ENCODE measurements at places on chromosomes 16 and 17.

- DNase-seq, result peak; percentile 59
Measured at GRCh38 chr17:14813649-14814370, 451.3 kb downstream of the PMP22 start.

DNA sequence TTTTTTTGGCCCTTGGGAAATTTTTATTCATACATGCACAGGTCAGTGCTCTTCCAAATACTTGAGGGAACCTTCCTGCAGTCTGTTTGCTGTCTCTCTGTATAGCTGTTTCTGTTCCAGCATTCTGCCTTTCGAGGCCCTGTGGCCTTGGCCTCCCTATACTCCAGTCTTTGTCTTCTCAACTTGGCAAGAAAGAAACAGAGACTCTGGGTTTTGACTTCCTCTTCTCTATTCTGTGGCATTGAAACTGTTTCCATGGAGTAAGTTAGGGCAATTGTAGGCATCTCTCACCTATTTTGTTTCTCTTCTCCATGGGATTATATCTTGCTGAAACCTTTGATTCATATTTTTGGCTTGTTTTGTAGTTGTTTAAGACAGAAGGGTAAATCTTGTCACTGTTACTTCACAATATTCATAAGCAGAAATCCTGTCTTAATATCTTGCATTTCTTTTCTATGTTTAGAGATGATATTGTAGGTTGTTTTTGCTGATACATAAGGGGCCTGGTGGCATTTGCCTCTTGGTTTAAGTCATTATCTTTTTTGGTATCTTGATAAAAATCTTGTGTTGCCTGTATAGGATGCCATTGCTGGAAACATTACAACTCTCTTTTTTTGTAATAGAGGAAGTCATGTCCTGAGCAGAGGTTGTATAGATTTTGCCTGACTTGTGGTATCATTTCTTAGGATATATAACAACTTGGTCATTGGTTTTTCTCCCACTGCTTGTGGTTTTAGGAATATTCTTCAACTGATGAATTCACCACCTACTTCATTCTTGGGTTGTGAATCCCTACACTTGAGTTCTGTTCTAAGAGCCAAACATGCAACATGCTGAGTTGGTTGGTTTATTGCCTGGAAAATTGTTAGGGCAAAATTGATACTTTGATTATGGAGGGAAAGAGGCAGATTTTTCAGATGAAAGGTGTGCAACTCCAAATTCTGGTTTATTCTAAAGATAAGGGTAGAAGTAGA is 168.6 kb downstream of the FTO start:
- DNase-seq, result no peak

GRCh38 chr16:50195756-50196155 is 42.6 kb downstream of the TENT4B start:
- no peak for DNase-seq

DNA sequence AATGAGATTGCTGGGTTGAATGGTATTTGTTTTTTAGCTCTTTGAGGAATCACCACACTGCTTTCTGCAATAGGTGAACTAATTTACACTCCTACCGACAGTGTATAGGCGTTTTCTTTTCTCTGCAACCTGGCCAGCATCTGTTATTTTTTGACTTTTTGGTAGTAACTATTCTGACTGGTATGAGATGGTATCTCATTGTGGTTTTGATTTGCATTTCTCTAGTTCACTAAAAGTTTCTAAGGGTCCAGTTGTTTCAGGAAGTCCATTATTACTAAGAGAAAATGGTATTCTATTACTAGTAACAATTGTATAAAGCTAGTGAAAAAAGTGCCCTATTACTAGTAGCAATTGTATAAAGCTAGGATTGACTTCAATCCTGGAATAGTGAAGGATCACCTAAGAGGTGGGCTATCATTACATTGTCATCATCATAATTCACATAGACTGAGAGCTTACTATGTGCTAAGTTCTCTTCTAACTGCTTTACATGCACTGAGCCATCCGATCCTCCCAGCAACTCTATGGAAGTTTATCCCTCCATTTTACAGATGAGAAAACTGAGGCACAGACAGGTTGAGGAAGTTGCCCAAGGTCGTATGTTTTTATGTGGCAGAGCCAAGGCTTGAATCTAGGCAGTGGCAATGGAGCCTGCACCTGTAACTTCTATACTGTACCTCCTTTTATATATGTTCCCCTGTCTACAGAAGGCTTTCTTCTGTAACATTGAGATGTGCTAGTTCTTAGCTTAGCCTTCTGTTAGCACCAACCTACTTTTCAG is 13.4 kb upstream of the SMIM36 start:
- DNase-seq, result no peak

DNA sequence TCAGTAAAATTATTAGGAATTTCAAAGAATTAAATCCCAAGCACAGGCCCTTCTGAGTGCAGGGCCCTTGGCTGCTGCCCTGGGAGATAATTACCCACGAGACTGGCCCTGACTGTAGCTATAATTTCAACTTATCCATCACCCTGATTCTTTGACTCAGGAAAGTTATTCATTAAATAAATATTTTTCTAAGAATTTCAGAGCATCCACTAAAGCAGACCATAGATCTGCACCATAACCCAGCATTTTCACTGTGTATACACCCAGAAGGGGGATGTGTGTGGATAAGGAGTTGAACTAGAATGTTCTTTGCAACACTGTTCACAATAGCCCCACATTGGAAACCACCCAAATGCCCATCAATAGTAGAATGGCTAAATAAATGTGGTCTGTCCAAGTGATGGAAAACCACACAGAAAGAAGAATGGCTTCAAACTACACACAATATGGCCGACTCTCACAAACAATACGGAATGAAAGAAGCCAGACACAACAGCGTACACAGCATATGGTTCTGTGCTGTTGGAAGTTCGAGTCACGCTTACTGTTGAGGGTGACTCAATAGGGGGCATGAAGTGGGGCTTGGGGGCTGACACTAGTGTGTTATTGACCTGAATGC is 33.9 kb upstream of the MEAK7 start:
- no peak for DNase-seq

DNA sequence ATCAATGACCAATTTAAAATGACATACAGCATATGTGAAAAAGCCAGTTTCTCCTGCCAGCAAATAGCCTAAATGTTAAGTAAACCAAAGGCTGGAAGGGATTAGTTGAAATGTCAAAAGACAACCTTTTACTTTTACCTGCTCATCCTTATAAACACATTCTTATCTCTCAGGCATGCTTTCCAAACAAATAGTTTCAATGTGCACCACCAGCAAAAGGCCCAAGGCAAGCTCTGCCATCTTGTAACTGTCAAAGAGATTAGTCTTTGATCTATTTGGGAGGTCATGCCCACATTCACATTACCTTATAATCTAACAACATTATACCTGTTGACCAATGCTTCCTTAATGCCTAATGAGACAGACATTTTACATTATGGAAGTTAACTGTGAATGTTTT is 132.2 kb upstream of the NACA2 start:
- no peak for DNase-seq

GRCh38 chr17:8994319-8994718 is 27.0 kb upstream of the NTN1 start:
- DNase-seq, result peak; percentile 62

DNA sequence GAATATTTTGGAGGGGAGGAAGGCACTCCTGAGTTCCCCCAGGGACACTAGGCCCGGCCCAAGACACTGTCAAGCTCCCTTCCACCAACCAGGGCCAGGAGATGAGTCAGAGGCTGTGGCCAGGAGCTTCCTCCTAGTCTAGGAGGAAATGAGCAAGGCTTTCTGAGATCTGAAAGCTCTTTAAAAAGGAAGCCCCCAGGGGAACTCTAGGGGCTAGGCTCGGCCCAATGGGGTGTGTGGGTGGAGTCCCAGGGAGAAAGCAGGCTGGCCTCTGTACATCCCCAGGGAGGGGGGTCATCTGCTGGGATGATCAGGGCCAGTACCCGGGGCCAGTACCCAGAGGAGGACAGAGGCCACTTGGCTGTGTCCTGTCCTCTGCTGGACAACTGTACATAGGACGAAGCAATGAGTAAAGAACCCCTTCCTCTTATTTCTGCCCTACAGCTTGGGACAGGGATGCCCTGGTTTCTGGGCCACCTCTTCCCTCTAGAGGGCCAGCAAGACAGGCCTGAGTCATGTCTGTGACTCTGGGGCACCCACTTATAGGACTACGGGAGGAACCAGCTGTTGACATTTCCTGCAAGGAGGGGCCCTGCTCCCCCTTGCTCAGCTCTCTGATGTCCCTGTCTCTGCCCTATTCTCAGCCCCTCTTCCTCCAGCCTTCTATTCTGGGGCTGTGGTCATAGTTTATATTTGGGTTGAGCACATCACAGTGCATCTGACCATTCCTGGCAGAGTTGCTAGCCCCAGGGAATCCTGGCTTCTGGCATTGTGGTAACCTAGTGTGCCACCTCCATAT is 2.7 kb downstream of the FHOD1 start:
- DNase-seq, result no peak

GRCh38 chr16:50393858-50394802 is 25.3 kb upstream of the BRD7 start:
- no peak for DNase-seq

GRCh38 chr17:68455901-68456338 is 1.4 kb downstream of the WIPI1 start:
- no peak for DNase-seq

- DNase-seq, result no peak
Measured at GRCh38 chr16:67910158-67910557, 17.1 kb downstream of the PSKH1 start.

GRCh38 chr17:74690409-74690825 is 22.3 kb downstream of the CD300LF start:
- DNase-seq, result no peak

- DNase-seq, result no peak
Measured at GRCh38 chr16:75074920-75075687, 41.5 kb downstream of the LDHD start.

DNA sequence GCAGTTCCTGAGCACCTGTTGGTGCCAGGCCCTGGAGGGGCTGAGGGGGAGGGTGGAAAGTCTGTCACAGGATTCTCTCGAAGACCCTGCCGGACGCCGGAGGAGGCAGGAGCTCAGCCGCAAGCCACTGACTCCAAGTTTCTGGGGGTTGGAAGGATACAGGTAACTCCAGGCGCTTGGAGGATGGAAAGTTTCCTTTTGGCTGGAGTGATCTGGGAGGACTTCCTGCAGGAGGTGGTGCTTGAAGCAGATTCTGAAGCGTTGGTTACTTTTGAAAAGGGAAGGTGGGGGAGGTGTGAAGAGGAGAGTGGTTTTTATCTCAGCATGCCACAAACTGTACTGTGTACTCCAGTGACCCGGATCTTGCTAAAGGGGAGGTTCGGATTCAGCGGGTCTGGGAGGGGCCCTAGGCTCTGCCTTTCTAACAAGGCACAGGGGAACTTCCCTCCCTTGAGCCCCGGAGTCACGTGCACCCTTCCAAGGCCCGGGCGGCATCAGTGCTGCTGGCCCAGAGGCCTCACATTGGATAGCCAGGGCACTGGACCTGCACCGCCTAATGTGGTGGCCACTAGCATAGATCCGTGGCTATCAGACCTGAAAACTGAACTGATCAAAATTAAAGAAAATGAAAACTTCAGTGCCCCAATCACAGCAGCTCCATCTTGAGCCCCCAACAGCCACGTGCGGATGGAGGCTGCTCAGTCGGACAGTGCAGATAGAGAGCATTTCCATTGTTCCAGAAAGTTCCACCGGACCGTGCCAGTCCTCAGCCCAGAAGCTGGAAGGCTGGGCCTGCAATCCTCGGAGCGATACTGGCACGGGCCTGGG is 42.2 kb upstream of the GSE1 start:
- DNase-seq, result no peak

DNA sequence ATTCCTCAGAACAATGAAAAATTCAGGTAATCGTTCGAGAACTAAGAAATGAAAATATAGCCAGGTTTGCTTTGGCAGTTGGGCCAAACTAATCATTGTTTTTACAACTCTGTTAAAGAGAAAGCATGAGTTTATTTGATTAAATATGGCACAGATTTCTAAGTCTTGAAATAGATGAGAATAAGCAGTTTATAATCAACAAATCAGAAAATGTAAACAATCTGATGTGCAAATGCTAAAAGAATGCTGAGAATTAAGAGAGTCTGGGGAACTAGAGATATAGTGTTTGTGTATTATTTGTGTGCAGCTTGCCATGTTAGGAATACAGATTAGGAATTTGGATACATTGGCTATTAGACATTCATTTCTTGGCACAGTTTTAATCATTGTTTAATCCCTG is 212.5 kb downstream of the TANC2 start:
- no peak for DNase-seq

DNA sequence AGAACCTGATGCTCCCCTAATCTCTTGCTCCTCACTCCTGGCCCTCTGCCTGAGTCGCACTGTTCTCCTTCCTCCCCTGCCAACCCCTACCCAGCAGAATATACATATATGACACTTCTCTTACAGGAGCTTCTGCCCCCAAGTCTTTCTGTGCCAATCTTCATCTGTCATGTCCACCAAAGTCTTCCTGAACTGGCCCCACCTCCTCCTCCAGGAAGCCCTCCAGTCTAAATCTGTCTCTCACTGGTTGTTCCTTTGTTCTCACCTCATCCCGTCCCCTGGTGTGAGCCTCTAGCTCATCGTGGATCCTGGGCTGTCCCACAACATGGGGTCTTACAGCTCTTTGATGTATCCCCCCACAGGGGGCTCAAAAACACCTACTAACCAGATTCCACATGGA is 8.3 kb downstream of the CRHR1 start:
- no peak for DNase-seq

GRCh38 chr16:80433623-80434022 is 107.2 kb upstream of the DYNLRB2 start:
- DNase-seq, result no peak

DNA sequence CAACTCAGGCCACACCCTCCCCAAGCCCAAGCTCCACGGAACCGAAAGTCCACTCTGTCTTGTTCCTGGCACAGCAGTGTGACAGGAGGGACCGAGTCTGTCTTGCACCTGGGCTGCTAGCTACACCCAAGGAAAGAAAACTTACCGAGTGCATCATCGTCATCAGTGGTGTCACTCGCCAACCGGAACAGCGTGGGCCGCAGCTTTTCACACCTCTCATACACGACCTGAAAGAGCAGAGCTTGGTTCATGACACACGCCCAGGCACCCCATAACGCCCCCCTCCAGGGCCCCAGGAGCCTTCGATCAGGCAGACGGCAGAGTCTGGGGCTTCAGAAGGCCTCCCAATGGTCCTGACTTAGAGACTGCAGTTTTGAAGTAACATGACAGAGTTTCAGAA is 27.5 kb downstream of the GGA2 start:
- no peak for DNase-seq

GRCh38 chr16:56324406-56324805 is 100.9 kb downstream of the AMFR start:
- DNase-seq, result no peak

DNA sequence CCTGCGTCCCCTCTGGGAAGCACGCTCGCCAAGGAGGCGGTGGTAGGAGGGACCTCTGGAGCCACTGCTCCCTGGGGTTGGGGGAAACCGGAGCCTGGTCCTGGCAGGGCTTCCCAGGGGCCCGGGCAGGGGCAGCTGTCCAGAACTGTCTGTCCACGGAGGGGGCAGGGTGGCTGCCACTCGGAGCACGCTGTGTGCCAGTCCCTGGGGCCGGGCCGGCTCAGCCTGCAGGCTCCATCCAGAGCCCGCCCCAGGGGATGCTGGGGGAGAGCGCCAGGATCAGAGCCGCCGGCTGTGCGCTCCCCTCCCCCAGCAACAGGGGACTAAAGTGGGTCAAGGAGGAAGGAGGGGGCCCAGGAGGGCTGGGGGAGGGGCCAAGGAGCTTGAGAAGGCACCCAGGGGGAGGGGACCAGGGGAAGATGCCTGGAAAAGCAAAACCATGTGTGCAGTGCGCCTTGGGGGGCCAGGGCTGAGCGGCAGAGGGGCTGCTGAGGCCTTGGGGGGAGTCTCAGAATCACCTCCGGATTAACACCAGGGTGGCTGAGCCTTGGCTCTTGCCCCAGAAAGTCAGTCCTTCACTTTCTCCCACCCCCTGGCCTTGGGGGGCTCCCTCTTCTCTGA is 21.3 kb downstream of the ZNF423 start:
- DNase-seq, result no peak

GRCh38 chr17:37488009-37488604 is 1.6 kb upstream of the DUSP14 start:
- DNase-seq, result peak; percentile 59

Data from HuH-7 (cell line).